ENCODE measurements at places on chromosomes 11 and 22.
A peak's percentile ranks its signal among the peaks of the same experiment; 100 is the strongest.

DNA sequence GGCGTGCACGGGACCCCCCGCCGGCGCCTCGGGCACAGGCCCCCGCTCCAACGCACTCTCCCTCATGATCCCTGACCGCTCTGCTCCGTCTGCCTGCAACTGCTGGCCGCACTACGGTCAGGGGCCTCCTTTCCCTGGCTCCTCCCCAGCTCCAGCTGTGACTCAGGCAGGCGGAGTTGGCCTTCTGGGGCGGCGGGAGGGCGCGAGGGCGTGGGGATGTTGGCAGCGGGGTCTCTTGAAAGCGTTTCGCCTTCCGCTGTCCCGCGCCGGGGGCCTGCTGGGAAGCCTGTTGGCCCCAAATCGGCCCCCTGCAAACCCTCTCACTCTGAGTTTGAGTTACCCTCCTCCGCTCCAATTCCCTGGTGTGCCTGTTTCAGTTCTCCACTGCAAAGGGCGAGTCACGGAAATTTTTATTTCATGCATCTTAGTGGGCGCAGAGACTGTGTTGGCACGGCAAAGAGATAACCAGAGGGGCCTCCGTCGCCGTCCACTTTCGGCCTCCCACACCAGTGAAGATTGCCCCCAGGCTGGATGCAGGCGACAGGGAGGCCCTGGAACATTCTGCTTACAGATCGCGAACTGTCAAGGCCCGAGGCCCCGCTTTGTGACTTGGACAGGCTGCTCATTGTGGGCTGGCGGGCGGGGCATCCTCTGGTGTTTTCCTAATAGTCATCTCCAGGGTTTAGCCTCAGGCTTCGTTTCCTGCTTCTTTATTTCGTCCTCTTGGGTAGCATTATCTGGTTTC is at the start of gene CAVIN3:
CAVIN3 (minus strand) TSS at position 91 of the 745 bp plus-strand sequence; CDS start at position 66, 25 bp downstream.
- DNase-seq = peak; percentile 69

GRCh38 chr11:109405671-109406070 is 16.3 kb upstream of the C11orf87 start:
- DNase-seq = no peak

DNA sequence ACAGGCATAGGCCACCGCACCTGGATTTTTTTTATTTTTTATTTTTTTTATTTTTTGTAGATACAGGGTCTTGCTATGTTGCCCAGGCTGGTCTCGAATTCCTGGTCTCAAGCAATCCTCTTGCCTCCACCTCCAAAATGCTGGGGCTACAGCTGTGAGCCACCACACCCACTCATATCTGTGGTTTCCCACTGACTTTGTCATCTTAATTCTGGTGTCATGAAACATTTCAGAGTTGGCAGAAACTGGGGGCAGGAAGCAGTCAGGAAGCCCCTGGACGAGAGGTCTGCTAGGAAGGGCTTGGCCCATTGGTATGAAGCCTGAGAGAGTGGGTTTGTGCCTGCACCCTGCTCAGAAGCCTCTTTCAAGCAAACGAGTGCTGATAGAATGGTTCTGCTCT is 49.1 kb downstream of the COMMD9 start:
- no peak for DNase-seq

DNA sequence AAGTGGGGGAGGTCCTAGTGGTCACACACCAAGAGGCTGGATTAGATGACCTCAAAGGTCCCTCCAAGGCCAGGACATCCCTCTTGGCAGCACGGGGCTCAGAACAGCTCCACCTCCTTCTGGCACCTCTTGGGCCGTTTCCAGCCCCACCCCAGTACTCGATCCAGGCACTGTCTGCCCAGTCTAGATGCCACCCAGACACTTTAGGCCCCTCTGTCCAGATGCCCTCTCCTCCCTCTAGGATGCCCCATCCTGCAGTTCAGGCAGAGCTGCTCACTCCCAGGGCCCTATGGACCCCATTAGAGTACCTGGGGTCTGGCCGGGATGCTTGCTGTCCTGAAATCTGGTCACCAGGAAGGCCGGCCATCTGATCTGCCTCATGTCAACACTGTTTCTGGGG is 34.7 kb upstream of the PRR5 start:
- no peak for DNase-seq

GRCh38 chr22:37681556-37682049 is 4.5 kb upstream of the NOL12 start:
- peak; percentile 78 for DNase-seq

GRCh38 chr22:46983046-46983445 is 220.6 kb downstream of the TBC1D22A start:
- DNase-seq = no peak

DNA sequence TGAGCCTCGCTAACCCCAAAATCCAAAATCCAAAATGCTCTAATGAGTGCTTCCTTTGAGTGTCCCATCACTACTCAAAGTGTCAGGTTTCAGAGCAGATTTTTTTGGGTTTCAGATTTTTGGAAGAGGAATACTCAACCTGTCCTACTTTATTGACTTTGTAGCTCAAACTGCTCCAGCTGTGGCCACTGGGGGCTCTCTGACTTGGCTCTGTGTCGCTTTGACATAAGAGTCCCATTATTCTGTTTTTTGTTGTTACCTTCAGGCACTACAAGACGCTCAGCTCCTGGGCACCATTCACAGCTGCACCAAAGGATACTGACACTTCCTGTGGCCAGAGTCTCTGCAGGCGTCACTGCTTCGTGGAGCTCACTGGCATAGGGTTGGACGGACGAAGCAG is 41.1 kb downstream of the PHF21B start:
- no peak for DNase-seq

- DNase-seq = no peak
These were observed 106.9 kb upstream of the NAV2 start for GRCh38 chr11:19605520-19606371.

DNA sequence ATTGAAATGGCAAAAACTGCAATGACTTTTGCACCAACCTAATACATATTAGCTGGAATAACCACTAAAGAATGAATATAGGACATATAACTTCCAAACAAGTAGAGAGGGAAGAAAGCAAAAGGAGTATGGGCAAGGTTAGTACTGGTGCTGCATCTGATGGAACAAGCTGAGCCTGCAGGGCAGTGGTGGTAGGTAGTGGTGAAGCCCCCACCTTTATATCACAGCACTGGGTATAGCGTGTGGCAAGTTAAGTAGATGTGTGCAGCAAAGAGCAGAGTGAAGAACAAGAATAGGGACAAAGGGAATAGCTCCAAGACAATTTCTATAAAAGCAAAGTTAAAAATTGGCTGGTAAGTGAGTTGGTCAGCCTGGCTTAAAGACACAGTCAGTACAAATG is 62.3 kb downstream of the CTNND1 start:
- DNase-seq = no peak

GRCh38 chr22:31922534-31922933 is 21.8 kb upstream of the YWHAH start:
- no peak for DNase-seq

DNA sequence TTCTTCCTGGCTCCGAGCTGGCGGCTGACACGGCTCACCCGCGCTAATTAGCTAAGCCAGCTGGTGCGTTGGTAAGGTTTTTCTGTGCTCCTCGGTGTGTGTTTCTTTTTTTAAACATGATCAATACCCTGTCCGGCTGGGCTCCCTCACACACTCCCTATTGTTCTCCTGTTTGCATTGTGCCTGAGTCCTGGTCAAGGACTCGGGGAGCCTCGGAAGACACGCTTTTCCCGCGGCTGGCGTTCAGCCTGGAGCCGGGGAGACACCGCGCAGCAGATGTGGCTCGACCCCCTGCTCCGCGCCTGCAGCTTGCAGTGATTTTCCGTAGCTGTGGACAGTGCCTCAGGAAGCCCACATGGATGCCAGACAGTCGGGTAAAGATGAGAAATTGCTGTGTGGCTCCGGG is 454.9 kb upstream of the CADM1 start:
- DNase-seq = no peak

DNA sequence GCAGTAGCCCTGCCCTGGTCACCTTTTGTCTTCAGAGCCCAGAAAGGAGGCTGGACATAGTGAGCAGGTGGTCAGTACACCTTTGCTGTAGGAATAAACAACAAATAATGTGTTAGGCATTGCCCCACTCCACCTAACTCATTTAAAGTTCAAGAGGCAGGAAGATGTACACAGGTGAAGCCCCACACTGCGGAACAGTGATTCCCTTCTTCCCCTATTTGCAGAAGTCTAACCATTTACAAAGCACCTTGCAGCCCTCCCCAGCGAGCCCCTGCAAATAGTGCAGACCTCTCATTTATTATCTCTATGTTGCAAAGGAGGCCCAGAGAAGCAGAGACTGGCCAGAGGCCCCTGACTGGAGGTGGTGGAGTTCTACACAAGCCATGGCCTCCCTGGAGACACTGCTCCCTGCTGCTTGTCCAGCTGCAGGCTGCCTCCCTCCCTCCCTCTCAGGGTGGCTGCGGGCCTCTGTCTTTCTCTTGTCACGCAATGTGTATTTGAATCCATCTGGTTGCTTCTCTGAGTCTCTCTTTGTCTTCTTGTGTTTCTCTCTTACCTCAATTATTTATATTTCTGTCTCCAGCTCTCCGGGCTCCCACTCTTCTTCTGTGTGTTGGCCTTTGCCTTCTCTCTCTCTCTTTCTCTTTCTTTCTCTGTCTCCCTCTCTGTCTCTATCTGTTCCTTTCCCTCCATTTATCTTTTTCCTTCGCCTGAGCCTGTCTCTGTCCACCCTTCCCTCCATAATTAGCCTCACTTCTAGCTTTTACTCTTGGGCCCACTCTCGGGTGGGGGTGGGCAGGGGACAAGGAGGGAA is 59.1 kb upstream of the PRDM11 start:
- no peak for DNase-seq

DNA sequence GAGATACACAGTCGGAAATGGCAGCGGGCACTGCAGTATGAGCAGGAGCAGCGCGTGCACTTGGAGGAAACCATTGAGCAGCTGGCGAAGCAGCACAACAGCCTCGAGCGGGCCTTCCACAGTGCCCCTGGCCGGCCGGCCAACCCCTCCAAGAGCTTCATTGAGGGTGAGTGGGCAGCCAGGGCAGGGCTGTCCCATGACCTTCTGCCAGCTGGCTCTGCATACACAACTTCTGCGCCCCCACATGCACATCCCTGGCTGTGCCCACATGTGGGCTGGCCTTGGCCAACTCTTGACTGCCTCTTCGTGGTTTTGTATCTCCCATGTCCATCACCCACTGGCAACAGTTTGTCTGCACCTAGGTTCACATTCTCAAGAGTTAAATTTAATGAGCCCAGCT is 81.1 kb downstream of the MORC2 start:
- no peak for DNase-seq

- DNase-seq = no peak
These were observed 109.7 kb upstream of the TMEM45B start for GRCh38 chr11:129705933-129706332.

DNA sequence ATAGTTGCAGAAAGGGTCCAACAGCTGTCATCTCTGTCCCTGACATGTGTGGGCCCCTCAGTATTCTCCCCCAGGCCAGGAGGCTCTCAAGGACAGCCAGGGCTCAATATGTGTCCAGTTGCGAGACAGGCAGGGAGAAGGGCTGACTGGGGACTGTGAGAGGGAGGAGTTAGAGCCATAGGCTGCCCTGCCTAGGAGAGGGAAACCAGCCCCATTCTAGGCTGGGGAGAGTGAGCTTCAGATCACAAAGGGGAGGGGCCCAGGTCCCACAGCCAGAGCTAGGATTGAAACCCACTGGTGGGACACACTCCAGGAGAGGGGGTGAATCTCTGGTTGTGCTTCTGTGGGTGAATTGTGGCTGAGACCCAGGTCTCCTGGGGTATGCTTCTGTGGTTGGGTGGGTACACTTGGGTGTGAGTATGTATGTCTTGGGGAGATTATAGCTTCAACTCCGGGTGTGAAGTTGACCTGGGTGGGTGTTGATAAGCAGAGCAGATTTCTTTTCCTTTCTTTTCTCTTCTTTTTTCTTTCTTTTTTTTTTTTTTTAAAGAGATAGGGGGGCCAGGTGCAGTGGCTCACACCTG is 2.1 kb upstream of the CARNS1 start:
- DNase-seq = no peak

DNA sequence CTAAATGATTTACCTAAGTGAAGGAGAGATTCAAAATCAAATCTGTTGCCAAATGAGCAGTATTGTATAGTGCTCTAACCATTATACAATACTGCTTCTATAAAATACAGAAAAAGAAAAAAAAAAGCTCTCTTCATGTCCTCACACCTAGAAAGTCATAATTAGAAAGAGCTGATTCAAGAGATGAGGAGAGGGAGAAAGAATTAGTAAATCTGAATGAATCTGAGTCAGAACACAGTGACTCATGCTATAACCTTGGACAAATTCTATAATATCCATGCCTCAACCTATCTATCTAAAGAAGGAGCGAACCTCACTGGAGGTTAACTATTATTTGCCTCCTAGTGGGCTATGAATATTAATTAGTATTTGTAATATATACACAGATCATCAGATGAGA is 29.4 kb downstream of the AMBRA1 start:
- no peak for DNase-seq

DNA sequence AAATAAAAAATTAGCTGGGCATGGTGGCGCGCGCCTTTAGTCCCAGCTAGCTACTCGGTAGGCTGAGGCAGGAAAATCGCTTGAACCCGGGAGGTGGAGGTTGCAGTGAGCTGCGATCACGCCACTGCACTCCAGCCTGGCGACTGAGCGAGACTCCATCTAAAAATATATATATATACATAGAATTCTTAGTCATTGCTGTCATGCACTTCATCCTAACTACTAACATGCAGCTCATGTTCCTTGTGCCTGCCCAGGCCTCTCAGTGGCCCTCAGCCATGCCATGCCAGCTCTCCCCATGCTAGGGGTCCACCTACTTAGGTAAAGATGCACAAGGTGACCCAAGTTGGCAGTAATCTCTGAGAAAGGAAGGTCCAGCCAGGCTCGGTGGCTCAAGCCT is 3.1 kb downstream of the CYB561A3 start:
- no peak for DNase-seq

- no peak for DNase-seq
These were observed 76.0 kb upstream of the PICALM start for GRCh38 chr11:86144846-86145245.

- no peak for DNase-seq
These were observed 858 bp upstream of the APOBEC3A start for GRCh38 chr22:38956551-38956950.

- peak; percentile 48 for DNase-seq
These were observed 91.3 kb downstream of the MYEOV start for GRCh38 chr11:69385144-69385820.

DNA sequence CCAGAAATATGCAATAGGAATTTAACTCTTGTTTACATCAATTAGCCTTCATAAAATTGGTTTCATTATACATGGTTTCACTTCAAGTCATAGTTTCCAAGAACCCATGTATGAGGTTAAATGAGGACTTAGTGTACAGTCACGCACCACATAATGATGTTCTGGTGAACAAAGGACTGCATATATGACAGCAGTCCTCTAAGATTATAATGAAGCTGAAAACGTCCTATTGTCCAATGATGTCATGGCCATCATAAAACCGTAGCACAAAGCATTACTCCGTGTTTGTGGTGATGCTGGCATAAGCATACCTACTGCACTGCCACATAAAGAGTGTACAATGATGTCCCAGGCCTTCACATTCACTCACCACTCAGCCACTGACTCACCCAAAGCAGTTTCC is 31.1 kb downstream of the SMCO4 start:
- DNase-seq = no peak

DNA sequence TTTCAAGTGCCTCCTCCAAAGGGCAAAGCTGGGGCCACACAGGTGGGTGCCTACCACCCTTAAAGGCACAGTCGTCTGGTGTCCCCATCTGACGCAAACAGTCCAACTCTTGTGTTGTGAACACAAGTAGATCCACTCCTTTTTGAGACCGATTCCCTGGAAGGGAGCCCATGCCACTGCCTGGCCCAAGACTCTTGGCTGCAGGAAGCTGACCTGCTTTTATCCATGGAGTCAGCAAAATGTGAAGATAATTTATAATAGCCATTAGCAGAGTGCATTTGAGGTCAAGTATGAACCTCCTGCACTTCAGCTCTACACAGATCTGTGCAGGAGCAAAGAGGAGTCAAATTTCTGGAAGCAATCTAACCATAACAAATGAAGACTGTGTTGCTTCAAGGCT is 68.5 kb downstream of the ADM start:
- DNase-seq = no peak
